Left ventricle myocardium inferior (tissue), 1 donor: ENCODE measurements at places on chromosomes 7 and 10. TPM values are rescaled to one million over a fixed set of nuclear protein-coding genes. Genes with fewer than 3 reads are reported as not detected.

- no peak for DNase-seq
Measured at GRCh38 chr7:48424731-48425130, 253.5 kb downstream of the ABCA13 start.

The EGR2 gene
- 0.52 TPM for total RNA-seq

GRCh38 chr10:21298701-21299100 lies 226.8 kb downstream of the SKIDA1 start:
- no peak for DNase-seq

- no peak for DNase-seq
Measured at GRCh38 chr7:118195837-118196474, 12.0 kb downstream of the LSM8 start.
